Esophagus mucosa (tissue), 1 donor: ENCODE measurements at places on chromosomes 3 and 15. TPM values are rescaled to one million over a fixed set of nuclear protein-coding genes. Genes with fewer than 3 reads are reported as not detected.

DNA sequence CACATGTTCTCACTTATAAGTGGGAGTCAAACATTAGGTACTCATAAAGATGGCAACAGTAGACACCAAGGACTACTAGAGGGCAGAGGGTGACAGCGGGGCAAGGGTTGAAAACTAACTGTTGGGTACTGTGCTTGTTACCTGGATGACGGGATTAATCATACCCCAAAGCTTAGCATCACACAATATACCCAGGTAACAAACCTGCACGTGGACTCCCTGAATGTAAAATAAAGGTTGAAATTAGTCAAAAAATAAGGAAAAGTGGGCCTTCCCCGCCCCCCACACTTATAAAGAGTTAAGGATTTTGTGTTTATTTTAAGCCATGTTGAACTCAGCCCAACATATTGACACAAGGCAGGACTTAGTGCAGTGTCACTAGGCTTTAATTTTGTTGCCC is 96.1 kb downstream of the APBA2 start:
- ATAC-seq, result no peak

- peak; percentile 38 for ATAC-seq
Observed at GRCh38 chr15:70023769-70024491, 73.8 kb downstream of the TLE3 start.

ATP8B4 gene
- total RNA-seq, result 0.56 TPM

CD200R1L gene
- not detected for total RNA-seq

CD47 gene
- total RNA-seq, result 95.3 TPM
